Pons (tissue), 1 donor: ENCODE measurements at places on chromosomes 16 and 17.

DNA sequence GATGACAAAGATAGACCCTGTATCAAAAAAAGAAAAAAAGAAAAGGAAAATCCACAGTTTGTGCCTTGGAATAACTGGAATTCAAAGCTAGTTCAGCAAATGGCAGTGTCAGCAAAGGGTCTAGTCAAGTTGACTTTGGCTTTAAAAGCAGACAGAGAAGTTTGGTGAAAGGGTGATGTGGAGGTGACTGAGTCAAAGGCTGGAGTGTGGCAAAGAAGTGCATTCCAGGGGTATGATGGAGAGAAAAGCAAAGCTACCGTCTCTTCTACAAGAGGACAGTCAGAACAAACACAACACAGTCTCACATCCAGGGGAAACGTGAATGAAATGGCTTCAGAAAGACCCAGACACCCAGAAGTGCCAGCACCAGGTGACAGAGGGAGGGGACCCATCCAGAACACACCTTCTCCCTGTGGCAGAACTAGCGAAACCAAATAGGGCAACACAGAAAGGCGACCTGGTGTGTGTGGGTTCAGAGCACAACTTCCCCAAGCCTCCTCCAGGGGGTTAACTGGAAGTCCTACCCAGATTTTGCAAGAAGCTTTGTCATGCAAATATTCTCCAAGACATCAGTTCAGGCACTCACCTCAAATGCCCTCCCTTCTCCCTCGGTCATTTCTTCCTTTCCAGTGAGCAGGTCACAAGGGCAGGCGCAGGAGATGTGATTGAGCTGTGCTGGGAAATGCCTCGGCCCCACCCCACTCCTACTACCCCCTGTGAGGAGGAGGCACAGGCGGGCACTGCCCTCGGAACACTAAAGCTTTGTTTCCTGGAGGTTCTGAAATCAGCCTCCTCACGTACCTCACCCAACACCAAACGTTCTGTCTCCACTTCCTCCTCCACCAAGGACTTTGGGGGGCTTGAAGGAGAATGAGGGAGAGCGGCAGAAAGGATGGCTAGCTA is 481.9 kb downstream of the SOX9 start:
- DNase-seq = no peak

DNA sequence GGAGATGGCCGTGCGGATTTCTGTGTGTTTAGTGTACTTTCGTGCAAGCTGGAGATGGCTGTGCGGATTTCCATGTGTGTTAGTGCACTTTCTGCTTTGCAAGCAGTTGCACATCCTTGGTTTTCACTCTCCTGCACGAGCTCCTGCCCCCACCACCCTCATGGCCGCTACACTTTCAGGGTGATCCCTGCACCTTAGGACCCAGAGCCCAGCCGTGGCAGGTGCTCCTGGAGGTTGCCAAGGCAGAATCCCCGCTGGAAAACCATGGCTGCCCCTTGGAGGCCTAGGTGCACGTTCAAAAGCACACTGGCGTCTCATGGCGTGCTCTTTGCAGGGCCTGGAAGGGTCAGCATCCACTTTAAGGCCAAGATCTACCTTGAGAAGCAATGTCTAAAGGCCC is 311.0 kb upstream of the TNRC6C start:
- no peak for DNase-seq

- peak; percentile 51 for DNase-seq
Measured at GRCh38 chr17:82734987-82735866, at the start of gene FN3K. FN3K (plus strand) TSS chr17:82735615; CDS start chr17:82735637, 22 bp downstream.

GRCh38 chr17:40075201-40075941 is 12.6 kb downstream of the THRA start:
- peak; percentile 87 for DNase-seq

GRCh38 chr16:75130150-75130771 is 13.7 kb upstream of the LDHD start:
- no peak for DNase-seq

- no peak for DNase-seq
Measured at GRCh38 chr17:44992242-44992939, 24.3 kb upstream of the C1QL1 start.

GRCh38 chr17:66240630-66241029 is 11.4 kb upstream of the APOH start:
- no peak for DNase-seq

GRCh38 chr16:80025236-80025635 is 424.7 kb upstream of the MAF start:
- DNase-seq = no peak

- no peak for DNase-seq
Measured at GRCh38 chr16:847681-848445, 47.3 kb upstream of the GNG13 start.

GRCh38 chr17:76796081-76796480 is 58.2 kb downstream of the MFSD11 start:
- DNase-seq = no peak

DNA sequence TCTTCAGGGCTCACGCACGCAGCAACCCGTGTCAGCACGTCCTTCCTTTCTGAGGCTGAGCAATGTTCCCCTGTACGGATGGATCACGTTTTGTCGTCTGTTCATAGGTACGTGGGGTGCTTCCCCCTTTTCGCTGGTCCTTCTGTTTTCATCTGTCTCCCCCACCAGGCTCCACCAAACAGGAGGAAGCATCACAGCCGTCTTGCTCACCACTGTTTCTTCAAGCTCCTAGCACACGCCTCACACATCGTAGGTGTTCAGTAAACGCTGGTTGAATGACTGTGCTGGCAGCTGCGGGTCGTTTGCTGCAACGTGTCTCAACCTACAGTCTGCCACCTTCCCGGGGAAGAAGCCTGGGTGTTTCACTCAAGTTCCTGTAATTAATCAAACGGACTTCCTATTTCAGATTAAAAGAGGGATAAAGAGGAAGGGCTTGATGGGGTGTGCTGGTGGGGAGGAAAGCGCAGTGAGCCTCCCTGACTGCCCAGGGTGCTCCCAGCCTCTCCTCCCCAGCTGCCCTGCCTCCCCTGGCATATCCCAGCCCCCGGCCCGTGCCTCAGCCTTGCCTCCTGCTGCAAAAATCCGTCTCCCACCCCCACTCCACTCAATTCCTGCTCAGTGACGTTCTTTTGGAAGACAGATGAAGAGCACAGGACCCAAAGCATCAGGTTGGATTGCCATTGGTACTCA is 76.7 kb upstream of the DOC2B start:
- no peak for DNase-seq

GRCh38 chr16:56344518-56345405 is 80.6 kb downstream of the AMFR start:
- no peak for DNase-seq

DNA sequence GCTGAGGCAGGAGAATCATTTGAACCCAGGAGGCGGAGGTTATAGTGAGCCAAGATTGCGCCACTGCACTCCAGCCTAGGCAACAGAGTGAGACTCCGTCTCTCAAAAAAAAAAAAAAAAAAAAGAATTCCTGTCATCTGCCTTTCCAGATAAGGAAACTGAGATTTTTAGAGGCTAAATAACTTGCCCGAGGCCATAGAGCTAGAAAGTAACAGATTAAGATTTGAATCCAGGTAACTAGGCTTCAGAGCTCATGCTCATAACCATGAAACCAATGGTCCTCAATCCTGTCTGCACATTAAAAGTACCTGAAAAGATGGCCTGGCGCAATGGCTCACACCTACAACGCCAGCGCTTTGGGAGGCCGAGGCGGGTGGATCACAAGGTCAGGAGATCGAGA is 9.5 kb downstream of the NCBP3 start:
- DNase-seq = no peak

DNA sequence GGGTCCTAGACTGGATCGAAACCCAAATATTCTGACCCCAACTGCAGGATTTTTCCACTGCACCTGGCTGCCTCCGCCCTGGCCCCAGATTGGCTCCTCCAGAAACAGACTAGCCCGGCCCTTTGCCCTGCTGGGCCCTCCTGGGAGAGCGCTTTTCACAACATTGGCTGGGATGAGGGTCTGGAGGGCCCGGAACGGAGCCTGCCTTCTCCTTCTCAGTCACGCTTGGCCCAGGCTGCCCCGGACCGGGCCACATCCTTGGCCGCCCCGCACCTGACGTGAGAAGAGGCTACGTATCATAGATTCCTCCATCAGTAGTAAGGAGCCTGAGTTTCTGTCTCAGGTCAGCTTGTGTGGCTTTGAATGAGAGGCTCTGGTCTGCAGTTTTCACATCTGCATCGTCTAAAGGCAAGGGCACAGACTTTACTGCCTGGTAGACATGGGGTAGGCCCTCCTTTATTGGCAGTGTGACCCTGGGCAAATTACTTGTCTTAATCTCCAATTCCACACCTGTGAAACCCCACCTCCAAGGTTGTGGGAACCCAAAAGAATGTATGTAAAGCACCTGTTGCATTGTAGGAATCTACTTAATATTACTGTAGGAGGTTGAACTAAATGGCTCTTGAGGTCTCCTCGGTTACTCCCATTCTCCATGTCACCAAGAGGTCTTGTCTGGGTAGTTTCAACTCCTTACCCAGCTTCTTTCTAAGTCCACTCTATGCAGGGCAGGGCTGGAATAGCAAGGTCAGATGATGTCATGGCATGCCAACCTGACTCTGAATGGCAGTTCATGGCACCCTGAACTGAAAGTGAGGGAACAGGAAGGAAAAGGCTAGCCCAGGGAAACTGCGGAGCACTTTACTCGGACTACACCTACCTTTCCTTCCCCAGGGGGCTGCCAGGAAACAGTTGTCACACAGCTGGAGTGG is 661 bp downstream of the LRRC3C start:
- DNase-seq = no peak

DNA sequence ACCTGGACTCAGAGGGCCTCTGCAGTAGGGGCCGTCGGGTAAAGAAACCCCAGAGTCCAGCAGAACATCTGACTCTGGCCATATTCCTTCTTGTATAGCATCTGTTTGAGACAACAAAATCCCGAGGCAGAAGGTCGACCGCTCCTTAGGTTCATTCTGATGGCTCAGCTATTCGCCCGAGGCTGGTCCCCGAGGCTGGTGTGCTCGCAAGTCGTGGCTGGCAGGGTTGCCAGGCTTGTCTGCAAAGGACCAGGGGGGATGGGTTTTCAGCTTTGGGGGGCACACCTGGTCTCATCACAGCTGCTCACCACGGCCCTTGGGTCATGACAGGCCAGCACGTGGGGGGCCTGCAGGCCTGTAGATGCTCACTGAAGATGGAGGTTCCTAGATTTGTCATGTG is 119.1 kb downstream of the BANP start:
- no peak for DNase-seq

- DNase-seq = peak; percentile 80
Measured at GRCh38 chr17:42659079-42659931, at the start of gene TUBG2. TUBG2 (plus strand) TSS chr17:42659284; CDS start chr17:42659504, 220 bp downstream.

DNA sequence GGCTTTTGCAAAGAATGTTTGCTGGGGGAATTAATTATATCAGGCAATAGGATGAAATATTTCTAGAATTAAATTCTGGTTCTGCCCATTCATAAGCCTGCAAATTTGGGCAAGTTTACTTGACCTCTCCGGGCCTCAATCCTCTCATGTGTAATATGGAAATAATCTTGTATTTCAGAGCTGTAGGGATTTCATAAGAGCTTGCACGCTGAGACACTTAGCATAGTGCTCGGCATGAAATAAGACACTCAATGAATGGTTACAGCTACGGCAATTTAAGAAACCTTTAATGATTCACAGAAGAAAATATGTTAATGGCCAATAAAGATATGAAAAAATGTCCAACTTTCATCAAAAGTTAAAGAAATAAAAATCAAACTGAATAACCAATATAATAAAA is 40.6 kb upstream of the PITPNM3 start:
- no peak for DNase-seq

- DNase-seq = no peak
Measured at GRCh38 chr16:59997706-59998105, 1263.6 kb upstream of the GOT2 start.

DNA sequence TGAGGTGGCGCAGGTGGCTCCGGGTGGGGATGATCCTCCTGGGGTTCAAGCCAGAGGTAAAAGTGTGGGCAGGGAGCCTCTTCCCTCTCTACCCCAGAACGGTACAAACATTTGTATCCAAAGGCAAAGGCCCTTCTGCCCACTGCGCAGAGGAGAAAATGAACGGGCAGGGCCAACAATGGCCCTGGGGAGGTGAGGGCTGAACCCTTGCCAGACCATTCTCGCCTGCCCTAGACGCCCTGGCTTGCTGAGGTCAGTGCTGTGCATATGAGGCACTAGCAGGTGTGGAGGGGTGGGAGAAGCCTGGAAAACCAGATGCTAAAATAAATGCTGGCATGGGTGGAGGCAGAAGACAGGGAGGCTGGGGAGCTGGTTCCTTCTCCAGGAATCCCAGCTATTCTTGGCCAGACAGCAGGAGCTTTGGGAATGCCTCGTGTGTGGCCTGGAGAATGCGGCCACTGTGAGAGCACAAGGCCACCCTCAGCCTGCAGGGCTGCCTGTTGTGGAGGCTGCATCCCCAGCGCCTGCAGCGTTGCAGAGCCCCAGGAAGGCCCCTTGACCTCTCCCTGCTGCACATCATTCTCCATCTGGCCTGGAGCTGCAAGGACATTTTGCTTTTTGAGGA is 4.5 kb downstream of the C17orf50 start:
- DNase-seq = no peak

DNA sequence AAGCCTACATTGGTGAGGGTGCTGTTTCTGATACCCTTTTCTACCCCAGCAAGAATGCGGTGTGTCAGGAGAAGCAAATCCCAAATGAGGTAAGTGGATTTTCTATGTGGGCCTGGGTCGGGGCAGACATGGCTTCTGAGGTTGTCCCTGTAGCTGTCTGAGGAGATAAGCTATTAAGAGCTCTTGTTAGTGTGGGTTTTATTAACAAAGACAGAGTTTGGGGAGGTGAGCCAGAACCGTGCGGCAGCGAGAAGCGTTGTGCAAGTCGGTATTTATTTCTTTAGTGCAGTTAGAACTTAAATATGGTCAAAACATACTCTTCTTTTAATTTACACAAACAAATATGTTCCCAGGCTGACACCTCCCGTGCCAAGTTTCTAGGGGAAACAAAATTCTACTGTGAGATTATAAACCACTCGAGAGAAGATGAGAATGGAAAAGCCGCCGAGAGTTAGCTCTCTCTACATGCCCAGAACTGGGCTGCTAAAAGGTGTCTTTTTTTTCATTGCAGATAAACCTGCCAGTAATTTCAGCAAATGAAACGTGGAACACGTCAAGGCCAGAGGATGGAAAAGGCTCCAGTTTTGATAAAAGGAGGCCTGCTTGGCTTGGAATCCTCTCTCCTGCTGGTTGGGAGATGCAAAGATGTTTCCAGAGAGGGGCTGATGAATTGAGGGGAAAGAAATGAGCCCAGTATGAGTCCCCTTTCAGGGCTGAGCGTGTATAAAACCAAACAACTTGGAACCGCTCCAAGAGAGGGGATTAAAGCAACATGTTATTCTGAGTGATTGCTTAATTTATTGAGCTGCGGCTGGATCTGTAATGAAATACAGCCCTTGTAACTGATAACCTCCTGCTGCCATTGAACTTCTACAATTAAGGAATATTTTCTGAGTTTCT is 254.6 kb downstream of the MRTFB start:
- no peak for DNase-seq

- DNase-seq = peak; percentile 7
Measured at GRCh38 chr16:51696376-51696775, 545.3 kb upstream of the SALL1 start.

- no peak for DNase-seq
Measured at GRCh38 chr16:67098599-67098998, 11.1 kb upstream of the PHAF1 start.

GRCh38 chr16:17887963-17888362 is 417.2 kb upstream of the XYLT1 start:
- DNase-seq = no peak

GRCh38 chr17:34252095-34252443 is 3.0 kb upstream of the CCL2 start:
- DNase-seq = peak; percentile 61
